CD4-positive, alpha-beta T cell treated with Interferon gamma for 1 hour (primary cell): ENCODE measurements at places on chromosomes 12 and 14.

- DNase-seq, result no peak
Observed at GRCh38 chr12:81296556-81297305, 218.9 kb downstream of the ACSS3 start.

DNA sequence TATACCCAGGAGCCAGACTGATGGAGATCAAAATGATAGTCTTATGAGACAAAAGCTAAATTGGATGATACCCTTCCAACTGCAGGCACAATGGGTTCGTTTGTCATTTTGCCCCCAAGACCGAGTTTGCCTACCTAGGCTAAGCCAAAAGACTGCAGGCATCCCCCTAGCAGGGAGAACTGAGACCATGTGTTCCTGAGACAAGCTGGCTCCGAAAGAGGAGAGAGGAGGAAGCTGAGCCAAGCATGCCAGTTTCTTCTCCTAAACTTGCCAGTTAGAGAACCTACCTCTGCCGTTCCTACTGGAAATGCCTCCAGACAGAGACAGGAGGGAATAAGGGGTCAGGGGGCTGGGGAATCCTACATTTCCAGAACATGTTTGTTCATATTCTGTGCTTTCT, 8.3 kb upstream of the ELK3 start:
- no peak for DNase-seq

GRCh38 chr12:71440345-71440762, 756 bp downstream of the LGR5 start:
- no peak for DNase-seq

DNA sequence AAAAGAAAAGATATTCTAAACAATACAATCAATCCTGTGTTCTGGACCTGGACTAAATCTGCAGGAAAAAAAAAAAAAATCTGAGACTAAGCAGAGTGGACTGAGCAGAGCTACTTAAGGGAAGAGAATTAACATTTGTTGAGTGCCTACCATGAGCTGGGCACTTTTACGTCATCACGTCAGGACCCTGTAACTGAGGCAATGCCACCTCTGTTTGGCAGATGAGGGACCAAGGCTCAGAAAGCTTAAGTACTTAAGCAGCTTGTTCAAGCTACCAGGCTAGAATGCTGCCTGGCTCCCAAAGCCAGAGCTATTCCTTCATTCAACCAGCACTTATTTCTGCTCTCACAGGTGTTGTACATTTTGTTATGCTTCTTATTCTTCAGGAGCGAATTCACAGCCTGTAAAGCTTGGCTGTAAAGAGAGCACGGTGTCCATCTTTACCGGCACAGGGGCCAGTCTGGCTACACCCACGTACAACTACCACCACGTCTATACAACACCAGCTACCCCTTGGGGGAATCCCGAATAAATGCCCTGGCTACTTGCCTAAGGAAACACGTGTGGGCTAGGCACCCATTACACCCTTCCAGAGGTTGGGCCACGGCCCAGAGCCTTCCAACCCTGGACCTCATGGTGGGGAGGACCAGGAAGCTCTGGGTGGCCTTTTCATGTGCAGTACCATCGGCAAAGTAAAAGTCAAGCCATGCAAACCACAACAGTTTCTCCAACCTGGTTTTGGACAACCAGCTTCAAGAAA, 27.0 kb downstream of the TMCC3 start:
- DNase-seq, result no peak

- no peak for DNase-seq
Observed at GRCh38 chr12:49552014-49552413, 13.2 kb downstream of the KCNH3 start.

GRCh38 chr14:65184032-65184764, 81.9 kb upstream of the MAX start:
- no peak for DNase-seq

- DNase-seq, result no peak
Observed at GRCh38 chr14:23405096-23405495, 3.0 kb downstream of the MYH6 start.

DNA sequence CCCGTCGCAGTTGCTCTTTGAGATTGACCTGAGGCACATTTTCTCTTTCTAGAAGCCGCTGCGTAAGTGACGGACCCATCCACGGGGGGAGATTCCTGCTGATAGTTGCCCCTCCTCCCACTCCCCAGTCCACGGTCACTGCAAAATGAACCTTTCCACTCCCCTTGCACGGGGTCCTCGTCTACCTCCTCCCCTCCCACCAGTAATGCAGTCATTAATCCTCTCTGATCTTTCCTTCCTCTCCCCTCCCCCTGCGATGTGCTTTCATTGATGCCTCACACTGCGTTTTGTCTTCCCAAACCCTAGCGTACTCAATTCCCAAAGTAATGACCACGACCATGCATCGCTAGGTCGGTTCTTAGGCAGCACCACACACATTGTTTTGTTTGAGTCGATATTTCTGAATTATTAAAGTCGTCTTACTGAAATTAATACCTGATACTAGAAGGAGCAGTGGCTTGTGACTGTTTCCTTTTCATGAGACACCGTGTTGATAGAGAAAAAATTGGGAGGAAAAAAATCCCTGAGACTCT, 857 bp downstream of the ETNK1 start:
- no peak for DNase-seq
